ENCODE measurements at places on chromosomes 2 and 18.

GRCh38 chr2:213185147-213185822 is 33.9 kb upstream of the IKZF2 start:
- DNase-seq: no peak

- no peak for DNase-seq
These were observed 18.5 kb downstream of the ACKR3 start for GRCh38 chr2:236587861-236588815.

- no peak for DNase-seq
These were observed 35.5 kb downstream of the ZC3H6 start for GRCh38 chr2:112310906-112311305.

GRCh38 chr18:45085916-45086624 is 405.4 kb downstream of the SETBP1 start:
- DNase-seq: no peak

DNA sequence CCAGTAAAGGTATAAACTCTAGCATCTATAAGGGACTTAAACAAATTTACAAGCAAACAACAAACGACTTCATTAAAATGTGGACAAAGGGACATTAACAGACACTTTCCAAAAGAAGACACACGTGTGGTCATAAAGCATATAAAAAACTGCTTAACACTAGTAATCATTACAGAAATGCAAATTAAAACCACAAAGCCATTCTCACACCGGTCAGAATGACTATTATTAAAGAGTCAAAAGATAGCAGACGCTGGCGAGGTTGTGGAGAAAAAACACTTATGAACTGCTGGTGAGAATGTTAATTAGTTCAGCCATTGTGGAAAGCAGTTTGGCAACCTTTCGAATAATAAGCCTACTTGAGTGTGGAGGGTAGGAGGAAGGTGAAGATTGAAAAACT is 217.1 kb upstream of the DLGAP1 start:
- DNase-seq: no peak

- no peak for DNase-seq
These were observed 515.2 kb upstream of the FANCL start for GRCh38 chr2:58756336-58756735.
